ENCODE measurements at places on chromosomes 2 and 18.

- no peak for DNase-seq
Observed at GRCh38 chr18:21486905-21487437, 113.5 kb downstream of the ESCO1 start.

GRCh38 chr2:157777427-157777826, 98.7 kb downstream of the ACVR1 start:
- DNase-seq = no peak

- DNase-seq = no peak
Observed at GRCh38 chr2:3801506-3801905, 98.1 kb downstream of the DCDC2C start.

DNA sequence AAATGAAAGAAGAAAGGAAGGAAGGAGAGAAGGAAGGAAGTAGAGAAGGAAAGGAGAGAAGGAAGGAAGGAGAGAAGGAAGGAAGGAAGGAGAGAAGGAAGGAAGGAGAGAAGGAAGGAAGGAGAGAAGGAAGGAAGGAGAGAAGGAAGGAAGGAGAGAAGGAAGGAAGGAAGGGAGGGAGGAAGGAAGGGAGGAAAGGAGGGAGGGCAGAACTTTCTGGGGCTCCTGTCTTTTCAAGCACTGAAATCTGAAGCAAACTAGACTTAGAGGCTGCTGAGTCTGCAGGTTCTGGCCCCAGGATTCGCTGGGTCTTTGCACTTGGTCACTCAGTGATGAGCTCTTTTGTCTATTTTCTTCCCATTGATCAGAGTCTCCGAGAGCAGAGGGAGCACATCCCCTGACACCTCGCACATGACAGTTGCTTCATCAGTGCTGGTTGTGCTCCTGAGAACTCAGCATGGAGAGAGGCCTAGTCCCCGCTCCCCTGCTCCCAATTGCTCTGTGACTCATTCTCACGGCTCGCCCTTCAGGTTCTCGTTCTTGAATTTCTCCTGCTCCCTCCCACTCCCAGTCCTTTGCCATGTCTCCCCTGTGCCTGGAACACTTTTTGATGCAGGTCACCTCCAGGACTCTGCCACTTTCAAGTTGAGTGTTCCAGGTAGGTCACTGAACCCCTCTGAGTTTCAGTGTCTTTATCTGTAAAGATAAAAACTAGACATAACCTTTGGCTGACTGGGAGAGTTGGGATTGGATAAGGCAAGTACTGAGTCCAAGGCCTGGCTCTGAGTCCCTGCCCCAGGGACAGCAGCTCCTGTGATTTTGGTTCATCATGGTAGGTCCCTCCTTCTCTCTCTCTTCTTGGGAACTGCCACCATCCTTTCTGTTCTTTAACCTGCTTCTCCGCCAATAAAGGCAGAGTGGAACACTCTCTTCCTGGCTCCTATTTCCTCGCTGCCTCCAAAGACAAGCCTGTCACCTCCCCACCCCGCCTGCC, 55.2 kb downstream of the TNP1 start:
- no peak for DNase-seq

GRCh38 chr18:5395860-5396448, 100.4 kb upstream of the ZBTB14 start:
- no peak for DNase-seq

All from cerebellar nuclear complex (tissue), 1 donor.